ENCODE measurements at places on chromosomes 5 and 9. TPM values are rescaled to one million over a fixed set of nuclear protein-coding genes. Genes with fewer than 3 reads are reported as not detected.

Gene SLC46A2
- 0.21 TPM for total RNA-seq

DNA sequence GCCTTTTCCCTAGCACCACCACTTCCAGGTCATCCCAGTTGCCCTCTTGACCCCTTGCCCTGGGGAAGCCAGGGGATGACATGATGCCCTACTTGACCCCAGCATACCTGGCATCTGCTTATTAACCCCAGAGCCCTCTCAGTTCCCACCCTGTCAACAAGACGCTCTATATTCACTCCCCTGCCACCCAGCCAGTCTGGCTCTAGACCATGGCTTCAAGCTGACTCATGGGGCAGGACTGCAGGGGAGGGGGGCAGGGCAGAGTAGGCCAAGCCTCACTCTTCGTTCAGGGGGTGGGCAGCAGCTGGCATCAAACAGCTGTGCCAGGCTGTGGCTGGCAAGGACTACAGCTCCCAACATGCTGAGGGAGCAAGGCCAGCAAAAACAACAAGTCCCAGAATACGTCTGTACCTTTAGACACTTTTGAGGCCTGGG lies 5.3 kb downstream of the ATOSB start:
- DNase-seq, result no peak

GRCh38 chr5:115961381-115962238 lies 665 bp upstream of the LVRN start:
- no peak for DNase-seq

Gene CFAP77
- not detected for total RNA-seq

GRCh38 chr9:7103367-7103766 lies 345.6 kb downstream of the KDM4C start:
- DNase-seq, result no peak

Gene SLC27A6
- total RNA-seq, result 33.7 TPM

DNA sequence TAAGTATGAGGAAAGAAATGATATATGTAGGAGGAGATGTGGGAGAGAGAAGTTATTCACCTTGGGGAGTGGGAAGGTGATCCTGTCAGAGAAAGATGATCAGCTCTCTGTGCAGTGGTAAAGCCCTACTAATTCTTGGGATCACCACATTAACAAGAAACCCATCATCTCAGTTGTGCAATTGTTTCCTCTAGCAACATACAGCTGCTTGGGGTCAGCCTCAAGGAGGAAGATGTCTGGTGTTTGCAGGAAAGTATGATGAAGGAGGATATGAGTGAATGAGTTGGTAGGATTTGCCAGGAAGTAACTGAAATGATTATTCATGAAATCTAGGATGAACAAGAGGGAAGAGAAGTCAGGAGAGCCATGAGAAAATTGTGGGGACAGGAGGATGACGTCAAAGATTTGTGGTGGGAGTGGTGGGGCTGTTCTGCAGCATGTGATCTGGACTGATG lies 50.1 kb downstream of the TNFSF8 start:
- no peak for DNase-seq

GRCh38 chr5:75389430-75389829 lies 52.4 kb downstream of the HMGCR start:
- DNase-seq, result no peak

GRCh38 chr5:15683332-15683731 lies 183.4 kb downstream of the FBXL7 start:
- DNase-seq, result no peak

Gene LCN9
- total RNA-seq, result not detected

GRCh38 chr9:79575547-79575946 lies 3.8 kb downstream of the TLE4 start:
- DNase-seq, result no peak

- DNase-seq, result no peak
Observed at GRCh38 chr9:134459164-134459563, 132.9 kb downstream of the RXRA start.

Gene GTF3C5
- total RNA-seq, result 77.3 TPM

DNA sequence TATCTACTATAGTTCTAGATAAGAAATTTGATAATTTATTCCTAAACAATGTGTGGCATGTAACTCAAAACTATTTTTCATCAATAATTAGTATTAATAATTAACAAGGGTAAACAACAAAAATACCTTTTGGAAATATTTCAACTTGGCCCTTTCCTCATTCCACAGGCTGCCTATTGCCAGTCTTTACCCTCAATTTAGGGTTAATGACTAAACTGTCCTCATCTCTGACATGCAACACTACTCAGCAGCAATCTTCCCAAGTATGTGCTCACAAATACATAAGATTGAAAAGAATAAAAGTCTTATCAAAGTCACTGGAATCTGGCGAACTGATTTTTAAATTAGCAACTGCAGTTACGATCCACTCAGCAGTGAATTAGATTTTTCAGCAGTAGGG lies 153.6 kb downstream of the GLIS3 start:
- DNase-seq, result no peak

DNA sequence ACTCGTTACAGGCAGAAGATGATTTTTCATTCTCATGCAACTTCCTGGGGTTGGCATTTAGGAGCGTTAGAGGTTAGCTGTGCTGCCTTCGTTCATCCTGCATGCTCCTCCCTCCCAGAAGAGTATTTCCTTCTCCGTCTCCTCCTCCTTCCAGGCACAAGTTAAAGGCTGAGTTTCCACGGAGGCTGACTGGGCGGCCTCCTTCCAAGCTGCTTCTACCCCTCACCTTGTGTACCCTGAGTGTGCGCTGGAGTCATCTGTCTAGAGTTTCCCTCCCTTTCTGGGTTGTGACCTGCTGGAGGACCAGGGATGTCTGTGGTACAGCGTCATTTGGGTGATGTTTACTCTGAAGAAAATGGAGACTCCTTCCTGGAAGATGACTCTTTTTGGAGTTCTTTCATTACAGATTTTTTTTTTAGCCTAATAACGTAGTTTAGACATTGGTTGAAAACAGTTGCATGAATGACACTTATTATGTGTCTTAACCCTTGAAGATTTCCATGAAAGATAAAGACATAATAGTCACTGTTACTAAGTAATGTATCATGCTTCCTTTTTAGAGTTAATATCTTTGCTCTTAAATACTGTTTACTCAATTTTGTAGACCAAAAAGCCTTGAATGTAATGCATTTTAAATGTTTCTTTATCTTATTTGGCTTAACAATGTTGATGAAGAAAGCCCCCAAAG lies 146.9 kb downstream of the TENT4A start:
- DNase-seq, result no peak

- DNase-seq, result no peak
Observed at GRCh38 chr5:37859805-37860204, 20.0 kb upstream of the GDNF start.

- no peak for DNase-seq
Observed at GRCh38 chr9:4497395-4497794, 7.1 kb downstream of the SLC1A1 start.

Gene IFNE
- not detected for total RNA-seq

- DNase-seq, result no peak
Observed at GRCh38 chr5:72470826-72471225, 36.4 kb downstream of the ZNF366 start.

GRCh38 chr5:32852976-32853375 lies 141.9 kb downstream of the NPR3 start:
- no peak for DNase-seq

DNA sequence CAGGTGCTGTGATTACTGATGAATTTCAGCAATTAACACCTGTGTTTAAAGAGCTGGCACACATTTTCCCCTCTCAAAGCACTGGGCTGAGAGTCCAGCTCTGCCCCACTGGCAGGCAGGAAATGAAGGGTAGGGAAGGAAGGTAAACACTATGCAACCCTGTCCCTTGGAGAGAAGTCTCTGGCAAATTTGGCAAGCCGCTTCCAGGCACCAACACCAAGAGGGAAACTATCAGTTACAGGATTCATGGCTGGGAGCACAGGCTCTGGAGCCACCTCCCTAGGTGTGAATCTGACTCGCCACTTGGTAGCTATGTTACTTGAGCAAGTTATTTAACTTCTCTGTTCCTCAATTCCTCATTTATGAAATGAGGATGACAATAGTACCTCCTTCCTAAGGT lies 3.3 kb downstream of the ANKS6 start:
- DNase-seq, result no peak

DNA sequence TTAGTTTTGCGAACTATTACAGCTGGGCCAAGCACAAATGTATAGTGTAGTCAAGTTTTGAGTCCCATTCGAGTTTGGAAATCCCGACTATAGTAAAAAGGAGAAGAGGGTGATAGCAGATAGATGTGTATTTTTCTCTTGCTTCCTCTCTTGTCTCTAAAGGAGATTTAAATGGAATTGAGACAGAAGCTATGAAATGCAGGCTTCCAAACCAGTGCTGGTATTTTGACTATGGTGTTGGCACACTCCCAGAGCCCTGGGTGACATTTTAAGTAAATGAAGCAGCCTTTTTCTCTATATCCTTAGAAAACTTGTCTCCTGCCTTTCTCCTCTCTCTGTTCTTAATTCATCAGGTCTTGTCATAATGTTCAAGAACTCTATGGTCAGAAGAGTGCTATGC lies 17.7 kb upstream of the AUH start:
- DNase-seq, result no peak

DNA sequence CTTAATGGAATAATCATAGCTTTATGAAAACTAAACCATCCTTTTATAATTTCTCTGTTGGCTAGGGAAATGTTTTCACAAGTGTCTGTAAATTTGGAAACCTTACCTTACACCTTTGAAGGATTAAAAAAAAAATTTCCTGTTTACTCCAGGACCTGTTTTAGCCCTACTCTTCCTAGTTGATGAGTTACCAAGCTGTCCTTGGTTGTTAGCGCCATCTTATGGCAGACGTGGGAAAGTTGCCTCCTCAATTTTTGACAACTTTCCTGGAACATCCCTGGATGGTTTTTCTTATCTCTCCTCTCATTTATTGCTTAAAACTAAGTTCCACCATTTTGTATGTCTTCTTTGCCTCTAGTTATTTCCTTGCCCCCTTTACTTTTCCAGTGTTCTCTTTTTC lies 25.7 kb downstream of the ZSWIM6 start:
- no peak for DNase-seq

Gene CDH10
- 1.2 TPM for total RNA-seq

- DNase-seq, result no peak
Observed at GRCh38 chr5:82847562-82847961, 229.6 kb downstream of the TMEM167A start.

DNA sequence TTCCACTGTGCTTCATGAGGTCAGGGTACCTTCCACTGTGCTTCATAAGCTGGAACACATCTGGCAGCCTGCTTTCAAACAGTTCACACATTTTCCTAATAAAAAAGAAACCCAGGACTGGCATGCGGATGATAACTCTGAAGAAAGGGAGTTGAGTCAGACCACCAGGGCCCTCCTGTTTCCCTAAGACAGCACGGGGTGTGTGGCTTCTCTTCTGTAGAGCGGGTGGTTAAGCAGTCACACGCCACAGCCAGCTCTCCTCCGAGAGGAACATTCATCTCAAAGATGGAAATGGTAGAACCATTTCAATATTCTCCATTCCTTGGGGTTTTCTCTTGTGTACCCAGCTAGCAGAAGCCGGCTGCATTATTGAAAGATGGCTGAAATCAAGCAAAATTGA lies 128.1 kb upstream of the LMX1B start:
- no peak for DNase-seq

- peak; percentile 85 for DNase-seq
Observed at GRCh38 chr9:129175825-129176633, 2.0 kb downstream of the IER5L start.

Gene ABO
- 25.5 TPM for total RNA-seq

- no peak for DNase-seq
Observed at GRCh38 chr9:81562231-81563019, 126.9 kb downstream of the TLE1 start.

Gene GCNT4
- 1.5 TPM for total RNA-seq

DNA sequence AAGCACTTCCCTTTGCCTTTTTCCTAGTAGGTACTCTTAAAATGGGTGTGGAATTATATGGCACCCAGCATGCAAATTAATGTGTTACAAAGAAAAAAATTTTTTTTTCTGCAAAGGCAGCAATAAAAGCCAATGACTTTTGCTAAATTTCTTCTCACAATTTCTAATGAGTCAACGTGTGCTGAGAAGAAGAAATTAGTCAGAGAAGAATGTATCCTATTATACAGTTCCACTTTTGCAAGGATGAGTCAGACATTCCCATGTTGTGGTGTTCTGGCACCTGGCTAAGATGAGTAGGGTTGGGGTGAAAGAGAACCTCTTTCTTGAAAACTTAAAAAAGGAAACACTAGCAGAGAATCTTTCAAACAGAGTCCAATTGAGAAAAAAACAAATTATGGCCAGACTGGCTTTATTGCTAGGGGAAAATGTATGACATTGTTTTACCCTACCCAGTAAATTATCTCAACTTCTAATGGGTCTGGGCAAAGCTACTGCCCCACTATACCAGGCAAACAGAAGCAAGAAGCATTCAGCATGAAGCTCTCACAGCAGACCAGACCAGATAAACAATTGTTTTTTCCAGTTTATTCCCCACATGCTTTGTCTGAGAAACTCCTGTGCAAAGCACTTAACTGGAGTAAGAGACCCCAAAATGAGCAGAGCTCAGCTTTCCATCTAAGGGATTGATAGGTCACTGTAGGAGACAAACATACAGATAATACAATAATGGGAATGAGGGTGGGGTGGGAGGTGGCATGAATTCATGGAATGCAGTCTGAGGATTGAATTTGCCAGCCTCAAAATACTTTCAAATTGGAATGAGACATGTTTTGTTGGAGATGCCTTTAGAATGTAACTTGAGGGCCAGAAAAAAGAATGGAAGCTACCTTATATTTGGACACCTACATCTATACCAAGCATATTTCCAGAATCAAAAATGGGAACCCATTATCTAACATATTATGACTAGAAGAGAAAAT lies 220.8 kb upstream of the RFX3 start:
- no peak for DNase-seq

Gene TMEM215
- 18.6 TPM for total RNA-seq

DNA sequence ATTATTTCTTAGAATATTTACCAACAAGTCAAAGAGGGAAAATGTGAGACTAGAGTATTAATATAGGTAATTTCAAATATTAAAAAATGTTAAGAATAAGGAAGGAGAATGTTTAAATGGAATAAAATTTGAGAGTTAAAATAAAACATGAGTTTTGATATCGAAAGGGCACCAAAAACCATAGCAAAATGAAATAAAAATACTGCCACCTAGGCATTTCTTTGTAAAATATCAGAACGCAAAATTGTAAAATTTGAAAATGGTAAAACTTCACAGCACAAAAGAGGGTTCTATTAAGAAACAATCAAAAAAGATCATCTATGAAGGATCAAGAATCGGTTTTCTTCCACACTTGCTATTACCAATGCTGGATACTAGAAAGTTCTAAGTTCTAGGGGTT lies 418.3 kb downstream of the TAF11L14 start:
- no peak for DNase-seq

- peak; percentile 38 for DNase-seq
Observed at GRCh38 chr9:134294153-134295071, 31.8 kb upstream of the RXRA start.

- no peak for DNase-seq
Observed at GRCh38 chr9:87685441-87685840, 40.5 kb upstream of the CTSL start.

Gene PAEP
- not detected for total RNA-seq

Gene NINJ1
- total RNA-seq, result 79.8 TPM

Gene GKAP1
- 13.1 TPM for total RNA-seq

DNA sequence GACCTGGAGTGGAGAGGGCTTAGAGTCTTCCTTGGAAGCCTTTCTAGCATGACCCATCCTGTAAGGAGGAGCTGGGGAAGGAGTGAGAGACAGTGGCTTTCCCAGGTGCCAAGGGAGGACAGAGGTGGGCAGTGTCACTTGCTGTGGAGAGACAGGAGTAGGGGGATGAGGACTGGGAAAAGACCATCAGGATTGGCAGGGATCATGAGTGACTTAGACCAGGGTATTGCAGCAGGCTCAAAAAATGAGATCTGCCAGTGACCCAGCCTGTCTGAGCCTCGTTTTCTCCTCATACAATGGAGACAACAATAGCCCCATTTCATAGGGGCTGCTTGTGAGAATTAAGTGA lies 2.4 kb downstream of the TMOD1 start:
- no peak for DNase-seq

GRCh38 chr9:130451509-130452388 lies 7.0 kb downstream of the ASS1 start:
- peak; percentile 69 for DNase-seq

Data from tibial nerve (tissue), 4 donors.